ENCODE measurements at places on chromosomes 6 and 20.

GRCh38 chr6:47197682-47198640 is 111.7 kb downstream of the TNFRSF21 start:
- no peak for DNase-seq

- DNase-seq, result no peak
Measured at GRCh38 chr6:142907544-142907943, 37.4 kb downstream of the HIVEP2 start.

- DNase-seq, result no peak
Measured at GRCh38 chr6:72733045-72733444, 111.2 kb downstream of the KCNQ5 start.

- no peak for DNase-seq
Measured at GRCh38 chr6:90000864-90001731, 106.8 kb downstream of the GJA10 start.

DNA sequence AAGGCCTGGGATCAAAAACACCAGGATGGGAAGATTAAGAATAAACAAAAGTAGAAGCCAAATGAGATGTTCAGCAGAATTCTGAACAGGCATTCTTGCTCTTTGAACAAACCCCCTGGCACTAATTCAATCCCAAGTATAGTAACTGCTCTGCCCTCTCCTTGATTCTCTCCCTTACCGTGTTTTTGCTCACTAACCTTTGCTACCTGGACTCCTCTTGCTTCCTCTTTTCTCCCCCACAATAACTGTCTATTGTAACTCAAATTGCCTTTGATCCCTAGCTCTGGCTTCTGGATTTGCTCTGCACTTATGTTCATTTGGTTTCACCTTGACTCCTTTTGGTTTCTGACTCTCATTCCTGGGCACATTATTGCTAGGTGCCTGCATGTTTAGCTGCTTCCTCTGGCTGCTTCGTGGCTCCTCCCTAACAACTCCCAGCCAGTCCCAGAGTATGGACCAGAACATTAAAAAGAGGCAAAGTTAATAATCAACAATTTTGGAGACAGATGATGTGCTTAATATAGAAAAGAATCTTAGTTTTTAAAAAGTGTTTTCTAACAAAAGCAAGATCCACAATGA is 65.4 kb upstream of the PHIP start:
- DNase-seq, result no peak

DNA sequence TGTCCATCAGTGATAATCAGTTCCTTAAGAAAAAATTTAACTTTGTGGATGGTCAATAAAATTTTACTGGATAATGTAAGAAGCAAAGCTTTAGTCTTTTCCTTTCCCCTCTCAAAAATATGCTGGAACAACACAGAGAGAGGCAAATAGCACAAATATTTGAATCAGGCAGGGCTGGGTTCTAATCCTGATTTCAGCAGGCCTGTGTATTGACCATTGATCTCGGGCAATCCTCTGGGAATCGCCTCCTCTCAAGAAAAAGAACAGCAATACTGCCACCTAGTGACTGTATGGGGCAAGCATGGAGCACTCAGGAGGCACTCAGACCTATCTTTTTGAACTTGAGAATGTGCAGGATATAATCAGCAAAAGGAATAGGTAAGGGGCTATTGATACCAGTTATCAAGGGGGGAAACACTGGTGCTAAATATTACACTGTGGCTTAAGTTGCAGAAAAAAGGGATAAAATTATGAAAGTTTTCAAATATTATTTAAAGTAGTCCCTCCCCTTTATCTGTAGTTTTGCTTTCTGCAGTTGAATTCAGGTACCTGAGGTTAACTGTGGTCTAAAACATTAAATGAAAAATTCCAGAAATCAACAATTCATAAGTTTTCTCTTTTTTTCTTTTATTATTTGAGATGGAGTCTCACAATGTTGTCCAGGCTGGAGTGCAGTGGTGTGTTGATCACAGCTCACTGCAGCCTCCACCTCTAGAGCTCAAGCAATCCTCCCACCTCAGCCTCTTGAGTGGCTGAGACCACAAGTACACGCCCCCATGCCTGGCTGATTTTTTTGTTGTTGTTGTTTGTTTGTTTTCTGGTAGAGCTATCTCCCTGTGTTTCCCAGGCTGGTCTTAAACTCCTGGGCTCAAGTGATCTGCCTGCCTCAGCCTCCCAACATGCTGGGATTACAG is 91.8 kb upstream of the NHSL1 start:
- DNase-seq, result no peak

DNA sequence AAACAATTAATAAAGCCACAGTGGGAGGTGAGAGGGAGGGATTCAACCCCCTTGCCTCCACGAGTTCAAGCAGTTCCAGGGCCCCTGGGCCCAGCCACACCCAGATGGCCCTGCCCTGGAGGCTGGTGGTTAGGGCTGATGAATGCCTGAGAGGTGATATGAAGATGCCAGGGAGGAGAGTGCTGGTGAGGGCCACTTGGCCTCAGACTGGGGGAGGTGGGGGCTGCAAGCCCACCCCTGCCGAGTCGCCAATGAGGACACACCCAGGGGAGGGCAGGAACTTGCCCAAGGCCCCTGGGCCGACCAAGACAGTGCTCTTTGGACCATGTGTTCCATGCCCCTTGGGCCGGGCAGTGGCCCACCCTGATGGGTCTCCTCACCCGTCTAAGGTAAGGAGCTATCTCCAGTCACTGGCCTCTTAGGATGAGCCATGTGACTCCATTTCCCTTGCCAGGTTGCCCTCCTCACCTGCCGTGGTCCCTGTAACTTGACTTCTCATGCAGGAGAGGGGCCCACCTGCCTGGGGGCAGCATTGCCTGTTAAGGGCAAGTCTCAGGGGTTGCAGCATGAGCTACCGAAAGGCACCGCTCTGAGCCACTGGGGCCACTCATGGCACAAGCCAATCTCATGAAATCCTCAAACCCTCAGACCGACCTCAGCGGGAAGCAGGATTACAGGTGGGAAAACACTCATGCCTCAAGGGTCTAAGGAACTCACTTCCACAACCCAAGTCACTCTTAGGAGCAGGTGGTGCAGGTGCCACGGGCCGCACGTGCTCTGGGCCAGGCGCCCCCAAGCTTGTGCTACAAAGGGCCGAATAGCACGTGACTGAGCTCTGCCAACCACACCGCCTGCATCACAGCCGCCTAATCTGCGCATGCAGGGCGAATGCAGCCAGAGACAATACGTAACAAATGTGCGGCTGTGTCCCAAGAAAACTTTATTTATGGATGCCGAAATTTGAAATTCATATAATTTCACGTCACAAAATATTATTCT is 147.4 kb upstream of the MLN start:
- no peak for DNase-seq

DNA sequence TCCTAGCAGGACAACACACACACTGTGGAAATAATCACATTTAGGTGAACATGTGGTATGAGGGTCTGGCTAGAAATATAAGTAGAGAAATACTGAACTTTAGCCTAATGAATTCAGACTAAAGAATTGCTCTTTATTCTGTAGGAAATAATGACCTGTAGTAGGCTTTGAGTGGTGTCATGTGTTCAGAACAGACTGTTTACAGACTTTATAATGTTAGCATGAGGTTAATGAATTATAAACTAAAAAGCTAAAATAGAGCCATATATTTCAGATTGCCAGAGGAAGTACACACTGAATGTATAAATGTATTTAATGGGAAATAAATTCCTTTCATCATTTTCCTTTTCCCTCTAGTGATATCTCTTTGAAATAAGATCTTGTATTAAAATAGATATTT is 669.5 kb upstream of the EPHA7 start:
- no peak for DNase-seq

DNA sequence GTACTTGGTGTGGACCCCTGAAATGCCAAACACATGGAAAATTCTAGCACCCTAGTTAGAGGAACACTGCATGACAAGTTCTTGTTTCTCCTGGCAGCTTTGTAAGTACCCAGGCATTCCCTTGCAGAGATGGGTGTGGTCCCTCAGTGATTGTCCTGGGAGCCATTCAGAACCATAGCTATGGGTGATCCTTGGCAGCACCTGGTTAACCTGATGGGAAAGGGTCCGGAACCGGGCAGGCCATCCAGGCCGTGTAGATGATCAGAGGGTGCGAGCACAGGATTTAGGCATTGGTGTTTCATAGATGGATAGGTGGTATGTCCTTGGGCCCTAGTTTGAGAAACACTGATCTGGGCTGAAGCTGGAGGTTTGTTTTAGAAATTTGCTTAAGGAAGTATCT is 95.8 kb downstream of the RPP40 start:
- no peak for DNase-seq

GRCh38 chr20:53495398-53496092 is 98.1 kb downstream of the ZNF217 start:
- no peak for DNase-seq

DNA sequence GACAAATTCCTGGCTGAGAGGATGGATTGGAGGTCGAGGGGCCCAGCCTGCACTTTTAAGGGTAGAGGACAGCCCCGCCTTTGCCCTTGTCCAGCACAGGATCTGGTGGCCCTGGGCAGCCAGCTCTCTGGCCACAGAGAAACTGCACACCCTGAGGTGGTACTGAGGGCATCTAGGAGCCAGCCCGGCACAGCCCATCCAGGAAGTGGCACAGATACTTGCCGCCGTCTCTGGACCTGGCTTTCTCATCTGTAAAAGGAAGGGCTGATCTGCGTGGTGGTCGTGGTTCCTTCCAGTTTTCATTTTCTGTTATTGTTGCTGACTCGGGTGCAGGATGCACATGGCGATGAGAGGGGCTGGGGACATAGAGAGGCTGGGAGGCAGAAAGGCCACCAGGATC is 16.0 kb upstream of the SLC22A7 start:
- no peak for DNase-seq

DNA sequence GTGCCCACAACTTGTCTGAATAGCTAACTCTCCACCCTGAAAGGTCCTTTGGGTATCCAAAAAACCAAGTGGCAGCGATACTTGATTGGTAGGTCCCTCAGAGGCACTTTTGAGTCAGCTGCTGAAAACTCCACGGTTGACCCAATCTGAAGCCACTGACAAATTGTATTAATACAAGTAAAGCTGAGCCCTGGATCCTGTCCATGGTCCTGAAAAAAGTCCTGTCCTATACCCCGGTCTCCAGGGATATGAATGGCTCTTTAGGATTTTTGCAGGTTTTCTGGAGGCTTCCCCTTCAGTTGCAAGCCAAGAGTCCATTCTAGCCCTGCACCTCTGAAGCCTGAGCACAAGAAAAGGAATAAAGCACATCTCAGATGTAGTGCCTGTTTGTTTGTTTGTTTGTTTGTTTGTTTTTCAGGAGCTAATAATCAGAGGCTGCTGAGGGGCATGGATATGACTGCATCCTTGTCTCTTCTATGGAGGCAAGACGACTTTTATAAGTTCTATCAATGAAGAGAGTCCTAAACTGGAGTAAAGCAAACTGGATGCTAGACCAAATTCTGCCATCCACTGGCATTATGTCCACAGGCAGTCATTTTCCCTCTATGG is 1.7 kb upstream of the SLC12A5 start:
- no peak for DNase-seq

DNA sequence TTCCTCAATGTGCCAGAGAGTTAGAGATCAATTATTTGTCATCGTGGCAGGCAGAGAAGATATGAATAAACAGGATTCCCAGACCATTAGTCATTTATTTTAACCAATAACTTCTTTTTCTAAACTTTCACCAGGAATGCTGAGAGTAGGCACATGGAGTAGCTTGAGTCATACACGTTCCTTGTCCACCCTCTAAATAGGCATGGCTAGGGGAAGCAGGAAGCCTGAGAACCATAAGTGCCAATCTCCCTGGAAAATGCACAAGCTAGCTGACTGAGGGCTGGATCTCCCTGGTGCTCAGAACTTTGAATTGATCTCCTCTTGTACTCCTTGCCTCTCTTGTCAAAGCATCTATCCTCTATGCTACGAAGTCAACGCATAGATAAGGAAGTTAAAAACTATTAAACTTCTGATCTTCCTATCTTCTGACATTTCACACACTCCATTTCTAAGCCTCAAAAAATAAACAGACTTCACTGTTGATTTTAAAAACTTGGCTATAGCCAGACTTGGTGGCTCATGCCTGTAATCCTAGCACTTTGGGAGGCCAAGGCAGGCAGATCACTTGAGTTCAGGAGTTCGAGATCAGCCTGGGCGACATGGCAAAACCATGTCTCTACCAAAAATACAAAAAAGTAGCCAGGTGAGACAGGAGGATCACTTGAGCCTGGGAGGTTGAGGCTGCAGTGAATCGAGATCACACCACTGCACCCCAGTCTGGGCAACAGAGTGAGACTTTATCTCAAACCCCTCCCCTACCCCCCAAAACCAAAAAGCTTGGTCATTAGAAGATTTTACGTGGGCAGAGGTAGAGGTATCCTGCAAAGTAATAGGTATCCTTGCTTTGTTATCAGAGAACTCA is 11.8 kb downstream of the ADTRP start:
- no peak for DNase-seq

DNA sequence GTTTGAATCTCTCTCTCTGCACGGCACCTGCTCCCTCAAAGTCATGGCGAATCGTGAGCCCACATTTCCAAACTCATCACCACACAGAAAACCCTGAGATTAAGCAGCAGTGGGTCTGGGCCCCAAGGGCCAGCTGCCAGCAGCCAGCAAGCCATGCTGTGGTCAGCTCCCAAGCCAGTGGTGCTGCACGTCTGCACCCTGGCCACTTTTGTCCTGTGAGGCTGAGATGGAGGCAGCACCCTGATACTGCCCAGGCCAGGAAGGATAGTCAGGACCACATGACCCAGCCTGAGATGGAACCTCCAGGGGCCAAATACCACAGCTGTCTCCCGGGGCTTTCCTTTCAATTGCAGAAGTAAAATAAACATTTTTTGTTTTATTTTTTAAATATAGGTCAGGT is 93.9 kb downstream of the PRND start:
- no peak for DNase-seq

- DNase-seq, result no peak
Measured at GRCh38 chr6:166736634-166737033, 109.6 kb upstream of the RPS6KA2 start.

DNA sequence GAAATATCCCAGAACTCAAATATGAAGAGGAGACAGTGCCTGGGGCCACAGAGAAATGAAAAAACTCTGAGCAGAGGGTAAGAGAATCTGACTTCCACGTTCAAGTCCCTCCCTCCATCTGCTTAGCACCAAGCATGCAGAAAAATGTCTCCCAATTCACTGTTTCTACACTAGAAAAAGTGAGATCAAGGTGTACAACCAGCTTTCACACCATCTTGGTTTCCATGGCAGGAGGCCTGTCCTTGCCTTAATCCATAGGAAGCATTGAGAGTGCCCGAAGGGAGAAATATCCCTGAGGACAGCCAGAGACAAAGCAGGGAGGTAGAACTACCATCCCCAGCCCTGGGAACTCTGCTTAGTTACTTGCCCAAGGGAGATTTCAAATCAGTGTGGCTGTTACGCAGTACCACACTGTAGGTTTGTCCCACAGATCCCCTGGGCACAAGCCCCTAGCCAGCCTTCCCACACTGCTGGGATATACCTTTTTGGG is 82.9 kb downstream of the SCML4 start:
- DNase-seq, result no peak

All from activated CD8-positive, alpha-beta memory T cell treated with anti-CD3 and anti-CD28 coated beads for 4 hours (primary cell).